ENCODE measurements at places on chromosomes 1 and 21.

- DNase-seq: no peak
Measured at GRCh38 chr1:19043579-19044443, 87.3 kb upstream of the IFFO2 start.

DNA sequence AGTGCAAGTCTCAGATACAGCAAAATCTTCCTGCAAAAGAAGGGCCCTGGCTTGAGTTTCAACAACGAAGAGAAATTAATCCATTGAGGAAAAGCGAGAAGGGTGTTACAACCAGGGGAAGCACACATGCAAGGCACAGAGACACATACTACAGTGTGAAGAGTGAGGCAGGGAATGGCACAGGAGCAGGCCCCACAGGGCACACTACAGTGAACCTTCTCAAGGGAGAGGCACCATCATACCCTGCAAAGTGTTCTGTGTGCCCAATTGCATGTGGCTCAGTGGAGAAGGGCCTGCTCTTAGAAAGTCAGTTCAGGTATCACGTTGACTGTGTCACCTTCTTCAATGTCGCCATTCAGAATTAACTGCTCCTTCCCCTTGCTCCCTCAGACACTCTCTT, 60.3 kb downstream of the LMX1A start:
- DNase-seq: no peak

DNA sequence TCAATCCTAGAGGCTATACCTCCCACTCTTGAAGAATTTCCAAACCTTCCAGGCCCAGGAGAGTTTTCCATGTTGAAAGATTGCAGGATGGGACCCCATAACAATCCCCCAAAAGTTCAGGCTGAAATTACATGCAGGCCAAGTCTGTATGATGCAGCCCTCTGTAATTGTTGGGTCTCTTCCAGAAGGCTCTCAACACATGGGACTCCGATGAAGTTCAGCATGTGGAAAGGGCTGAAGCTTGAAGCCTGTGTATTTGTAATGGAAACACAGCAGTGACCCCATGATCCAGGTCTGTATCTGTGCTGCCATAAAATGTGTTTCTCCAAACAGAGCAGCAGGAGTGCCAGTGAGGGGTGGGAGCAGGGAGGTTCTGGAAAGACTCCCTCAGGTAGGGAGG, 202.5 kb upstream of the LYPLAL1 start:
- DNase-seq: no peak

DNA sequence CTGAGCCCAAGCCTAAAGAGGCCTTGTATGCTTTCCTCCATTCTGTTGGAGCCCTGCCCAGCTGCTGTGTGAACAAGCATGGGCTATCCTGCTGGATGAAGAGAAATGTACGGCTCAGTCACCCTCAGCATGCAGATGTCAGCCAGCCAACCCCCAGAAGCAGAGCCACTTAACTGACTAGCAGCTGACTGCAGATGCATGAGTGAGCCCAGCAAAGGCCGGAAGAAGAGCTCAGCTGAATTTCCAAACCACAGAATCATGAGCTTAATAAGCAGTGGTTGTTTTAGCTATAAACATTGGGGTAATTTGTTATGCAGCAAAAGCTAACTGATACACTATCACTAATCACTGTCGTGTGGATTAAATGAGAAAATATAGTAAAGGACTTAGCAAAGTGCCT, 39.0 kb downstream of the FOXO6 start:
- no peak for DNase-seq

- DNase-seq: no peak
Measured at GRCh38 chr1:20200966-20201365, 14.6 kb upstream of the PLA2G2C start.

- peak; percentile 28 for DNase-seq
Measured at GRCh38 chr1:25031966-25032667, 102.0 kb upstream of the RUNX3 start.

DNA sequence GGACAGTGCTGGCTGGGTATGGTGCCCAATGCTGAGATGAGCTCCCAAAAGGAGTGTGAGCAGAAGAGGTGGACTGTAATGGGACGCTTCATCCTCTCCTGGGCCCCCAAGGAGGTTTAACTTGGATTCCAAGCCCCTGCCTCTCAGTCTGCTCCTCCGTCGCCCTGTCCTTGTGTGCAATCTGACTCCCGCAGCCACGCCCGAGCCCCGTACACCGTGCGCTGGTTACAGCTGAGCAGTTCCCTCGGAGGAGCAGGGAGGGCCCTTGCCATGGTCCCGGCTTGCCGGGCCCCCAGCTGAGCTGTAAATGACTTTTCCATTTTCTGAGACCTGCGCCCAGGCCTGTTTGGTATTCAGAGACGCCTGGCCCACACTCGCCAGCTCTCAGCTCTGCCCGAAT, 53.7 kb downstream of the PAX7 start:
- DNase-seq: no peak

DNA sequence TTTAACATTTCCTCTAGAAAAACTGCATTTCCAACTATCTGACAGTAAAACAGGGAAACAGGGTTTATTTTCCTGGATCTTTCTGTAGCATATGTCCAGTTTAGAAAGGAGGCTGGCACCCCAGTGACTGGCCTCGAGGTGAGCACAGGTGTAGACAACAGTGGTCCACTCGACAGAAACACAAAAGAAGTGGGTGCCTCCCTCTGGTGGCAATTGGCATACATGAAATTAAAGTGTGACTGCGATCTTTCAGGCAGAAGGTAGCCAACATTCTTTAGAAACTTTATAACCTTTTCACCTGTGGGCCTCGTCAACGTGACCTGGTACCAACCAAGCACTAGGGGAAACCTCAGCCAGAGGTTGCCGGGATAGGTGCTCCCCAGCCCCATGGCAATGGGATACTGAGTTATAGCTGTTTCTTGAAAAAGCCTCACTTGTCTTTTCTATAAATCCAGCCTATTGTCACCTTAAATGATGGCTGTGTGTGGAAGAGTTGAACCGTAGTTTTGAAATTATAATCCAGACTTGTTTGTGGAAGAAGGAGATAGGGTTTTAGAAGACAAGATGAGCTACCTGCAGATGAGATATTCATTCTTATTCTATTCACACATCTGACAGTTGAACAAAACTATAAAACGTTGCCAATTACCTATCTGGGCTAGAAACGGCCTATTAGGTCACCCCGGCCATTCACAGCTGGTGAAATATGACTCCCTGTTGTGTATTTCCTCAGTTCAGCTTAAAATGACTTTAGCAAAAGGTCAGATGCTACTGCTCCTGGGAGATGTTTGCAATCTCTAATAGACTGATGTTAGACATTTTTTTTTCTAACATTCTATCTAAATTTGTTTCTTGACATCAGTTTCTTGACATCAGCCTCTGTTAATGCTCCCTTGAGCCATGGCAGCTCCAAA, 44.3 kb downstream of the PCP4 start:
- no peak for DNase-seq

DNA sequence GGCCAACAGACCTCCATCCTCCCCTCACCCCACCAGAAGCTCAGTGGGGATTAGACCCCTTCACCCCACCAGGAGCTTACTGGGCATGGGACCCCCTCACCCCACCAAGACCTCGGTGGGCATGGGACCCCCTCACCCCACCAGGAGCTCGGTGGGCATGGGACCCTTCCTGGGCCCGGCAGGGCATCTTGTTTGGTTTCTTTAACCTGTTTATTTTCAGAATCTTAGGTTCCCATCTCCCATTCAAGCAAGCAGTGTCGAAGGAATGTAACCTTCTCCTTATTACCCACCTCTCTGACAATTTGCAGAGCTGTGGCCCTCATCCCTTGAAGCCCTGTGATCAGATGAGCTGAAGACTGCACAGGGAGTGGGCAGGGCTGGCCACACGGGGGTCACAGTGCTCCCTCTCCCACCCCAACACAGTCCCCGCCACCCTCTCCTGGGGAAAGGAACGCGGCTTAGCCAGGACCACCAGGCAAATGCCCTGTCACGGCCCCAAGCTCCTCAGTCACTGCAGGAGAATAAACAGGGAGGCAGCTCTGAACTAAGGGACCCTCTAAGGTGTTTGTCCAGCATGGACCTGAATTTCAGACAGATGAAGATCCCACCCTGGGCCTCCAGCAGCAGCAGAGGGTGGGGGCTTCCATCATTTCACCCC, 330.0 kb downstream of the NPHP4 start:
- DNase-seq: no peak

GRCh38 chr1:56532350-56532683, 47.0 kb downstream of the PLPP3 start:
- no peak for DNase-seq

DNA sequence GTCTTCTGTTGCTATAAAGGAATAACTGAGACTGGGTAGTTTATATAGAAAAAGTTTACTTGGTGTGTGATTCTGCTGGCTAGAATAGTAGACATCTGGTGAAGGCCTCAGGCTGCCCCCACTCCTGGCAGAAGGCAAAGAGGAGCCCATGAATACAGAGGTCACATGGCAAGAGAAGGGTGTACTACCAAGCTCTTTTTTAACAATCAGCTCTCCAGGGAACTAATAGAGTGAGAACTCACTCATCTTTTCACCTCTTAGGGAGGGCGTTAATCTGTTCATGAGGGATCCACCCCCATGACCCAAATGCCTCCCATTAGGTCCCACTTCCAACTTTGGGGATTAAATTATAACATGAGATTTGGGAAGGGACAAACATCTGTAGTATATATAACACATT, 9.3 kb downstream of the DTL start:
- DNase-seq: no peak

GRCh38 chr1:85372683-85373377, 92.1 kb downstream of the DDAH1 start:
- DNase-seq: no peak

- no peak for DNase-seq
Measured at GRCh38 chr1:208942394-208943130, 641.0 kb upstream of the CAMK1G start.

- peak; percentile 44 for DNase-seq
Measured at GRCh38 chr21:45078877-45079281, 4.5 kb downstream of the ADARB1 start.

GRCh38 chr1:186930238-186930637, 101.5 kb downstream of the PLA2G4A start:
- no peak for DNase-seq

GRCh38 chr1:90341516-90341915, 346.6 kb downstream of the ZNF326 start:
- DNase-seq: no peak

DNA sequence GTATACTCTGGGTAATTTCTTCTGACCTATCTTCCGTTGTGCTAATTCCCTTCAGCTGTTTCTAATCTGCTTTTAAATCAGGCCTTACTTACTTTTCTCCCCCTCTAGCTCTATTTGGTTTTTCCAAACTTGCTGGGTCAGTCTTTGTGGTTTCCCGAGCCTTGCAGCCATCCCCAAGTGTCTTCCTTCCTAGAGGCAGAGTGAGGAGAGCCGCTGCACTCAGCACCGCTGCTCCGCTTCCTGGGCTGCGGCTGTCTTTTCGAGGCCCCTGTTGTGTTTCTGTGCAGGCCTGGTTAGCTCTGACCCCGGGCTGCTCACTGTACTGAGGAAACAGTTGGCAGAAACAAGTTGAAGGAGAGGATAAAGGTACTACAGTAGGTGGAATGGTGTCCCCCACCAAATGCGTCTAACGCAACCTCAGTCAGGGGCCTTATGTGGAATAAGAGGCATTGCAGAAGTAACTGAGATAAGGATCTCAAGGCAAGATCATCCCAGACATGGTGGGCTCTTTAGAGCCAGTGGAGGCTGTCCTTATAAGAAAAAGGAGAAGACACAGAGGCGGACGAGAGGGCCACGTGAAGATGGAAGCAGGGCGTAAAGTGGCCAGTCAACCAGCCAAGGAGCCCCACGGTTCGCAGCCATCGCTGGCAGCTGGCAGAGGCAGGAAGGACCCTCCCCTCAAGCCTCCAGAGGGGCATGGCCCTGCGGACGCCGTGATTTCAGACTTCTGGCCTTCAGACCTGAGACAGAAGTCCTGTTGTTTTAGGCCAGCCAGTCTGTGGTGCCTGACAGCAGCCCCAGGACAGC, 10.5 kb downstream of the WNT9A start:
- DNase-seq: no peak

GRCh38 chr1:234218078-234218477, 155.2 kb upstream of the COA6 start:
- DNase-seq: no peak

- no peak for DNase-seq
Measured at GRCh38 chr21:18803624-18804023, 400.0 kb upstream of the TMPRSS15 start.

- no peak for DNase-seq
Measured at GRCh38 chr1:55611123-55611522, 396.0 kb upstream of the USP24 start.

GRCh38 chr1:107434361-107434693, 293.5 kb downstream of the NTNG1 start:
- no peak for DNase-seq

DNA sequence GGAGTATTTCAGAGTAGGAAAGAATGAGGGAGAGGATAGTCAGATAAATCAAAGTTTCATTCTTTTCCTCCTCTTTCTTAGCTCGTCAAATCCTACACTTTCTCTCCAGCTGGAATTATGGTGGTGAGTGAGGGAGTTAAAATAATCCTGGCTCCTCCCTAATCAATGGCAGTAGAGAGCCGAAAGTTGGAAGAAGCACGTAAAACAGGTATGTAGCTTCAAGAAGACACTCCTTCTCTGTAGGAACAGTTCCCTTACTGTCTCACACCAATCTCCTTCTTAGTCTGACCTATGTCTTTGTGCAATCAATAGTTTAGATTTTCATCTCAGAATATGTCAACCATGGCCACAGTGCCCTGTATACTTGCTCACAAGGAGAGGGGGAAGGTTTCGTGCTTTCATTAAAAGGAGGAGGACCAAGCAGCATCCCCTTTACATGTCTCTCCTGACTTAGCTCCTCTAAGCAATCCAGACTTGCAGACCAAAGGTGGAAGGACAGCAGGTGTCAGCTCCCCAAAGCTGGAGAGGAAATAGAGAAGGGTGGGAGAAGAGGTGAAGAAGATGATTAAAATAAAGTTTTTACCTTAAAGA, 878 bp downstream of the MINDY1 start:
- DNase-seq: no peak

All from stimulated activated CD8-positive, alpha-beta memory T cell treated with anti-CD3 and anti-CD28 coated beads, Interleukin-2, amount 100 ng/mL, for 1 hour (primary cell).